ENCODE measurements at places on chromosomes 6 and 20.

GRCh38 chr20:49540232-49540620 is 27.7 kb downstream of the PTGIS start:
- DNase-seq = no peak

DNA sequence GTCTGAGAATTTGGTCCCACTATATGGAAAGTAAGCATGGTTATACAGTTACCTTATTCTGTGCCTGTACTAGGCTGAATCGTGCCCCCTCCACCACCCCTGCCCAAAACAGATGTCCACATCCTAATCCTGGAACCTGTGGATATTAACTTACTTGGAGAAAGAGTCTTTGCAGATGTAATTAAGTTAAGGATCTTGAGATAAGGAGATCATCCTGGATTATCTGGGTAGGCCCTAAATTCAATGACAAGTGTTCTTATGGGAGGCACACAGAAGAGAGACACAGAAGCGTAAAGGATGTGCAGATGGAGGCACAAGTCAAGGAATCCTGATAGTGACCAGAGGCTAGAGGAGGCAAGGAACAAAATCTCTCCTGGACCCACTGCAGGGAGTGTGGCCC is 116.7 kb upstream of the MAN1A1 start:
- DNase-seq = no peak

DNA sequence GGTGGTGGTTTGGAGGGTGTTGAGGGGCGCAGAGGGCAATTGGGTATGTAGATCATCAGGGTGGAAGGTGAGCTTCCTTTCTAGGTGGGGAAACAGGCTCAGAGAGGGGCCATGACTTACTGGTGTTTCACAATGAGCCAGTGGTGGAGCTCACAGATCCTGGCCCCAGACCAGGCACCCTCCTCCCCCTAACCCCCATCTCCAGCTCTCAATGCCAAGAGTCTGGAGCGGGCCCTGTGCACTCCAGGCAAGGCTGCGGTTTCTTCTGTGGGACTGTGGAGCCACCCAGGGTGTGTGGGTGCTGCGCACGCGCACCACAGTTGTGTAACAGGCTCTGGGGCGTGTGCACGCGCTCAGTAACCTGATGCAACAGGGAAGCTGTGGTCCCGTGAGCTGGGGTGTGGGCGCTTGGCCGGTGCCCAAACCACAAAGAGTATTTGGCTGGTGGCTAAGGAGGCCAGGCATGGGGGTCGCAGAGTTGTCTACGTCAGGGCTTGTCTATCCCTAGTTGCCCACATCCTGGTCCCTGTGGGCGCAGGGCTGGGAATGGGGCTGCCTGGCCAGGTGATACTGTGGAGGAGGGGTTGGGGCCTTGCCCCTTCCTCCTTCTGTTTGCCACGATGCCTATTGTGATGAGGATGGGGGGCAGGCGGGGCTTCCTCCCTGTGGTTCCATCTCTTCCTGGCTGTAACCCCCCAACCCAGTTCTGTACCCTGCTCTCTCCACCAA is 37.5 kb upstream of the MRPS18A start:
- DNase-seq = no peak

- DNase-seq = no peak
Measured at GRCh38 chr6:152295346-152295745, 341.8 kb downstream of the SYNE1 start.

DNA sequence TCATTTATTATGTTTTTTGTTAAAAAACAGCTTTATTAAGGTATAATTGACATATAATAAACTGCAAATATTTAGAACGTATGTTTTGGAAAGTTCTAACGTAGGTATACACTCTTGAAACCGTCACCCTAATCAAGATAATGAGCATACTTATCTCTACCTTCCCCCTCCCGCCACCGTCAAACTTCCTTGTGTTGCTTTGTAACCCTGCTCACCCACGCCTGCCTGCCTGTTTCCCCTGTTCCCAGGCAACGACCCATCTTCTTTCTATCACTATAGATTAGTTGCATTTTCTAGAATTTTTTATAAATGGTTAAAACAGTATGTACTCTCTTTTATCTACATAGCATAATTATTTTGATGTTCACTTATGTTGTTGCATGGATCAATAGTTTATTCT is 33.5 kb upstream of the GCLC start:
- no peak for DNase-seq

All from stimulated activated CD8-positive, alpha-beta memory T cell treated with anti-CD3 and anti-CD28 coated beads, Interleukin-15, amount 100 ng/mL, for 1 hour (primary cell).